ENCODE measurements at places on chromosomes 3 and 15.
A peak's percentile ranks its signal among the peaks of the same experiment; 100 is the strongest.

DNA sequence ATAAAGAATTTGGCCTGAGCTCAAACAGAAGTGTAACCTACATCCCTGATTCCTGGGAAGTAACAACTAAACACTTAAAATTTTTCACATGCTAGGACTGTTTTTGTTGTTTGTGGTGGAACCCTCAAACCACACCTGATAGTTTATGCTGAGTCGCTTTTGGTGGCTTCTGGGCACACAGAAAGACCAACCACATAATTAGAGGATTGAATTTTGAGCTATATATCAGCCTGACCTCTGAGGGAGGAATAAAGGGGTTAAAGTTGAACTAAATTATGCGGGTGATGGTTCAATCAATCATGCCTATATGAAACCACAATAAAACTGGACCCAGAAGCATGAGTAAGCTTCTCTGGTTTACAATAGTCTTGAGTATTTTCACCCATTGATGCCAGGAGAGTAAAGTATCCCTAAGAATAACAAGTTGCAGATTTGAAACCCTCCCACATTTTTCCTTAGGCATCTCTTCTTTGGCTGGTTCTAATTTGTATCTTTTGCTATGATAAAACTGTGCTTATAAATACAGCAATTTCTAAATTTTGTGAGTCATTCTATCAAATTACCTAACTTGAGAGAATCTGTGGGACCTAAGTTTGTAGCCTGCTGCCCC, 1304.5 kb upstream of the GBE1 start:
- H3K27me3 ChIP-seq = no peaks in the 10 kb centered on the region
- H3K27ac ChIP-seq = no peak overlapping the region
- no peaks in the 10 kb centered on the region for H3K36me3 ChIP-seq
- DNase-seq = no peak

- no peak overlapping the region for H3K4me3 ChIP-seq
- no peaks in the 10 kb centered on the region for H3K4me1 ChIP-seq
- H3K27ac ChIP-seq = no peak overlapping the region
- no peak for DNase-seq
- H3K36me3 ChIP-seq = peaks cover 11% of the 10 kb centered on the region
- H3K27me3 ChIP-seq = no peaks in the 10 kb centered on the region
These were observed 111.3 kb downstream of the GBE1 start for GRCh38 chr3:81650187-81650586.

DNA sequence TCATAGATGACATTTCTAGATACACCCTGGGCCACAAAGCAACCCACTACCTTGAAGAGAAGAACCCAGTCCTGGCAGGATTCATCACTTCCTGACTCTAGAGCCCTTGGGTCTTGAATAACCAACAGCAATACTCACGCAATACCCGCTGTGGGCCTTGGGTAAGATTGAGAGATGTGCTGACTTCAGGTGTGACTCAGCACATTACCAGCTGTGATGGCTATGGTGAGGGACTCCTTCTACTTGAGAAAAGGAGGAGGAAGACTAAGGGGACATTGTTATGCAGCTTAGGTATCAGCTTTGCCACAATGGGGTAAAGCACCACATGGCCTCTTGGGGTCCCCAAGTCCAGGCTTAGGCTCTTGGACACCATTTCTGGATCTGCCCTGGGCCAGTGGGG, 14.9 kb downstream of the C3orf33 start:
- H3K27me3 ChIP-seq = no peaks in the 10 kb centered on the region
- H3K36me3 ChIP-seq = peaks cover 15% of the 10 kb centered on the region
- 0 out of 2 replicates have a peak, but pooled peaks cover 7% of the 10 kb centered on the region for H3K4me1 ChIP-seq

- no peak overlapping the region for H3K4me3 ChIP-seq
- H3K27ac ChIP-seq = no peak overlapping the region
- H3K4me1 ChIP-seq = no peaks in the 10 kb centered on the region
- H3K36me3 ChIP-seq = no peaks in the 10 kb centered on the region
- no peaks in the 10 kb centered on the region for H3K27me3 ChIP-seq
These were observed 252.0 kb downstream of the CLSTN2 start for GRCh38 chr3:140187028-140187427.

DNA sequence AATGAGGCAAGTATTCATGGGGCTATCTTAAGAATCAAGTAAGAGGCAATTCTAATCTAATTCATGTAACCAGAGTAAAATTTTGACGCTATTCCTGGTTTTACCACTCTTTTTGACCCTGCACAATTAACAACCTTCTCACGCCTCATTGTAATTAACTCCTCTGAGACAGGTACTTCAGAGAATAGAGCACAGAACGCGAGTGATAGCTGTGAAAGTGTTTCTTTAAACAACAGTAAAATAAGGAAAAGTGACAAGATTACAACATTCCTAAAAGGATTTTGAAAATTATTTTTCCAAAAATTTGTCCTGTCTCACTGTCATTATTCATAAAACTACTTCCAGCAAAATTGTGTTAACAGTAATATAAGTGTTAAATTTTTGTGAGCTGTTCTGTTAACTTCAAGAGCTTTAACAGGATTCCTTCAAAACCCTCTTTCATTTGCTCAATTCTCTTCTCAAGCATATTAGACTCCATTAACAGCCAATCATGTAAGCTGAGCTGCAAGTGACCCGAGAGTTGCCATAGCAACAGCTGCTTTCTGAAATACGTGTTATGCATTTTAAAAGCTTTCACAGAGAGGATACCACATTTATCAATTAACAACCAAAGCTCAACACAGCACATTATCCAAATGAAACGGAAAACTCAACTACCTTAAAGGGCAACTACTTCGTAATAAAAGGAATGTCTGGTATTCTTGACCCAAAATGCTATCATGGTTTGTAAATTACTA, 93.1 kb downstream of the STAG1 start:
- no peak for DNase-seq
- no peak overlapping the region for H3K27ac ChIP-seq
- no peaks in the 10 kb centered on the region for H3K36me3 ChIP-seq
- H3K4me3 ChIP-seq = no peak overlapping the region
- peaks cover 11% of the 10 kb centered on the region for H3K4me1 ChIP-seq

GRCh38 chr3:6716420-6716819, 144.5 kb upstream of the GRM7 start:
- H3K27ac ChIP-seq = no peak overlapping the region
- no peak overlapping the region for H3K4me3 ChIP-seq
- no peaks in the 10 kb centered on the region for H3K4me1 ChIP-seq
- no peak for DNase-seq
- H3K36me3 ChIP-seq = no peaks in the 10 kb centered on the region
- H3K27me3 ChIP-seq = no peaks in the 10 kb centered on the region

- H3K27ac ChIP-seq = no peak overlapping the region
- no peak for DNase-seq
- H3K36me3 ChIP-seq = no peaks in the 10 kb centered on the region
- H3K4me3 ChIP-seq = peak overlapping the region; percentile 75
- peaks cover 71% of the 10 kb centered on the region for H3K27me3 ChIP-seq
These were observed 438 bp downstream of the SHOX2 start for GRCh38 chr3:158105710-158106253.

GRCh38 chr3:133896002-133896761, 500 bp upstream of the RAB6B start:
- H3K4me1 ChIP-seq = no peaks in the 10 kb centered on the region
- no peak overlapping the region for H3K27ac ChIP-seq
- H3K27me3 ChIP-seq = peaks cover 53% of the 10 kb centered on the region
- no peaks in the 10 kb centered on the region for H3K36me3 ChIP-seq
- H3K4me3 ChIP-seq = peak overlapping the region; percentile 73

DNA sequence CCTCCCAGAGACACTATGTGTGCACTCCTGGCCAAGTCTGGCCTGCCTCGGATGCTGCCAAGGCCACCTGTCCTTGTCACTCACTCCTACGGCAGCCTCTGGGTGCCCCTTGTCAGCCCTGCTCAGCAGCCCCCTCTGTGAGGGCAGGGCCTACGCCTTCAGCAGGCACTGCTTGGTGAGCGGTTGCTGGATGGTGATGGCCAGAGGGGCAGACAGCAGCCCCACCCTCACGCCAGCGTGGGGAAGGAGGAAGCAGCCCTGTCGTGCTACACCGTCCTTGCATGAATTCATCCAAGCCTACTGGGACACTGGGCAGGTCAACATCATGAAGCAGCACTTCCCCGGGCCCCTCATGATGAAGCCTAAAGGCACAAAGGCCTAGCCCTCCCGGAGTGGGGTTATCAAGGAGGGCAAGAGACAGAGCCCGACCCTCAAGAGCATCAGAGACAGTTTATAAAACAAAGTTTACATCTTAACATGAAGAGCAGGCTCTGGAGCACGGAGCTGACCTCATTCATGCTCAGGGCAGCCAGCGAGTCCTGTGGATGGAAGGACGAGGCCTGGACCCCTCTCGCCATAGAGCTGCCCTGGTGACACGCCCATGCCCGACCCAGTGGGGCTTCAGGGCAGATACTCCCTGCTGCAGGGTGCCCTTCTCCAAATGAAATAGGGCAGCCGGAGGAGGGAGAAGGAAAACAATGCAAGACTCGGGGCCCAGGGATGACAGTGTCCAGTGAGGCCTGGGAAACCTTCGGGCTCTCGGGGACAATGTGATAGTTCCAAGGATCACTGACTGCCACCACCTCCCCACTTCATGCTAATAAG, 25.3 kb downstream of the CHDH start:
- H3K4me1 ChIP-seq = peaks cover 64% of the 10 kb centered on the region
- no peaks in the 10 kb centered on the region for H3K27me3 ChIP-seq
- no peak overlapping the region for H3K27ac ChIP-seq

GRCh38 chr3:40827942-40828688, 303.4 kb downstream of the ZNF621 start:
- no peaks in the 10 kb centered on the region for H3K27me3 ChIP-seq
- peaks cover 37% of the 10 kb centered on the region for H3K4me1 ChIP-seq
- H3K36me3 ChIP-seq = no peaks in the 10 kb centered on the region
- DNase-seq = no peak
- H3K4me3 ChIP-seq = no peak overlapping the region
- H3K27ac ChIP-seq = no peak overlapping the region

DNA sequence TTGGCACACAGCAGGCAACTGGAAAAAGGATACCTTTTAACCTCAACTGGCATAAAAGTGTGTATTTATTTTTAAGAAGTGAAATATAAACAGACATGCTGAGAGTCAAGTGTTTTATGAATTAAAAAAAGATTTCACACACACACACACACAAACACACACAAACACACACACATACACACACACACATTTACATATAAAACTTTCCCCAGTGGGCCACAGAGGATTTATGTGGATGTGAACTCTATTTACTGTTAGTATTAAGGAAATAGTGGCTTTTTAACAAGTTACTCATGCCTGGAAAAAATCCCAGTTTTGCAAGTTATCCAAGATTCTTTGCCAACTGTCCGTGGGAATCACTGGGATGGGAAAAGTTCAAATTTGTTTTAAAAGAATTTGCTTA, 725.9 kb upstream of the NR2F2 start:
- H3K4me3 ChIP-seq = no peak overlapping the region
- no peak overlapping the region for H3K27ac ChIP-seq
- H3K4me1 ChIP-seq = no peaks in the 10 kb centered on the region
- H3K27me3 ChIP-seq = no peaks in the 10 kb centered on the region
- DNase-seq = no peak

DNA sequence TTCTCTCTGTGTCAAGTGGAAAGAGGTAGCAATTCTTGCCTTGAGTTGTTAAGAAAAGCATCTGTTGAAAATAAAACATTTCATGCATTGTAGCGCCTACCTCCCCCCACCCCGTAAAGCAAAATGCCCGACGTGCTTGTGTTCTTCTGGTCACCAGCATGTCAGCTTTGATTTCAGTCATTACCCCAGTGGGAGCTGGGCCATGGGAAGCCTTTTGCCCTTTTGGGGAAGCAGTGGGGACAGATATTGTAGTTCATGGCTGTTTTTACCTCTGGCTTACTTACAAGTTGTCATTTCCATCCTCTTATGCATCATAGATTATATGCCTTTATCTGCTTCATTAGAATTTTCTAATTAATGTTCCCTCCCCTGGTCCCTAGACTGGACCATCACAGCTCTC, 328.7 kb downstream of the RYR3 start:
- no peak overlapping the region for H3K27ac ChIP-seq
- H3K36me3 ChIP-seq = no peaks in the 10 kb centered on the region
- no peaks in the 10 kb centered on the region for H3K4me1 ChIP-seq
- DNase-seq = no peak

GRCh38 chr3:30742796-30743619, 136.6 kb downstream of the TGFBR2 start:
- DNase-seq = no peak
- no peak overlapping the region for H3K27ac ChIP-seq
- H3K4me3 ChIP-seq = no peak overlapping the region
- no peaks in the 10 kb centered on the region for H3K36me3 ChIP-seq
- H3K27me3 ChIP-seq = no peaks in the 10 kb centered on the region

GRCh38 chr15:60272623-60273022, 125.2 kb downstream of the ANXA2 start:
- no peak for DNase-seq
- H3K27me3 ChIP-seq = 0 out of 3 replicates have a peak, but pooled peaks cover 8% of the 10 kb centered on the region
- no peak overlapping the region for H3K27ac ChIP-seq

DNA sequence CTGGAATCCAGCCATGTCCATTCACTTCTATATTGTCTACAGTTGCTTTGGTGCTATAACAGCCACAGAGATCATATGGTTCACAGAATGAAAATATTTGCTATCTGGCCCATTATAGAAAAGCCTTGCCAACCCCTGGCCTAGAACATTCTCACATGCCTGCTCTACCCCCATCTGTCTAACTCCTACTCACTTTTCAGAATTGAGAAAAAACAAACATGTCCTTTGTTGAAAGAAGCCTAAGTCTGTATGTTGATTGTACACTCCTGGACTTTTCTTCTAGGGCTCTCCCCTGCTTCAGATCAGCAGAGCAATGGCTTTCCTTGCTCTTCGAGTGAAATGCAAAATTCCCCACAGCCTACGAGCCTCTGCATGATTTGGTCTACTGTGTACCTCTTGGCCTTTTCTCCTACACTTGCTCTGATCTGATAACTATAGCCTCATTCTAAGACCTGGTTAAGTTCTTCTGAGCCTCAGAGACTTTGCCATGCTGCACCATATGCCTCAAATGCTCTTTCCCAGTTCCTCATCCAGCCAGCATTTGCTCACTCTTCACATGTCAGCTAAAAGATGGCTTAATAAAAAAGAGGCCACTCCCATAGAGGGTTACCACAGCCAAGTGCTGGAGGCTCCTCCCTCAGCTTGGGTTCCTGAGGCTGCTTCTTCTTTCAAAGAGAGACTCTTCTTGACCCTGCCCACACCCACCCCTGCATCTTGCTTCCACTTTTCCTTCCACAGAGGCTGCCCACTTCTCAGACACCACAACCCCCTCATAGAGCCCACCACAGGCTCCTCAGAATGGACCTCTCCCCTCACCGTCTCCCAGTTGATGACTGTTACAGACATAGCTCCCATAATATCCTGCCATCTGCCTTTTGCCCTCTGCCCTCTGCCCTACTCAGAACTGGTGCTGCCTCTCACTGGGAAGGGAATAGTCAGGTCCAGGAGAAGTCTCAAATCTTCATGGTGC, 22.9 kb upstream of the DCLK3 start:
- H3K4me3 ChIP-seq = no peak overlapping the region
- no peak overlapping the region for H3K27ac ChIP-seq
- DNase-seq = no peak
- no peaks in the 10 kb centered on the region for H3K27me3 ChIP-seq
- H3K4me1 ChIP-seq = no peaks in the 10 kb centered on the region
- H3K36me3 ChIP-seq = no peaks in the 10 kb centered on the region

- H3K4me3 ChIP-seq = peak overlapping the region; percentile 5
- H3K27me3 ChIP-seq = no peaks in the 10 kb centered on the region
- peaks cover 24% of the 10 kb centered on the region for H3K36me3 ChIP-seq
These were observed 30.4 kb upstream of the SNRPA1 start for GRCh38 chr15:101325263-101326025.
